ENCODE measurements at places on chromosomes 3 and 15. TPM values are rescaled to one million over a fixed set of nuclear protein-coding genes. Genes with fewer than 3 reads are reported as not detected.

The ALCAM gene
- total RNA-seq, result 115 TPM

DNA sequence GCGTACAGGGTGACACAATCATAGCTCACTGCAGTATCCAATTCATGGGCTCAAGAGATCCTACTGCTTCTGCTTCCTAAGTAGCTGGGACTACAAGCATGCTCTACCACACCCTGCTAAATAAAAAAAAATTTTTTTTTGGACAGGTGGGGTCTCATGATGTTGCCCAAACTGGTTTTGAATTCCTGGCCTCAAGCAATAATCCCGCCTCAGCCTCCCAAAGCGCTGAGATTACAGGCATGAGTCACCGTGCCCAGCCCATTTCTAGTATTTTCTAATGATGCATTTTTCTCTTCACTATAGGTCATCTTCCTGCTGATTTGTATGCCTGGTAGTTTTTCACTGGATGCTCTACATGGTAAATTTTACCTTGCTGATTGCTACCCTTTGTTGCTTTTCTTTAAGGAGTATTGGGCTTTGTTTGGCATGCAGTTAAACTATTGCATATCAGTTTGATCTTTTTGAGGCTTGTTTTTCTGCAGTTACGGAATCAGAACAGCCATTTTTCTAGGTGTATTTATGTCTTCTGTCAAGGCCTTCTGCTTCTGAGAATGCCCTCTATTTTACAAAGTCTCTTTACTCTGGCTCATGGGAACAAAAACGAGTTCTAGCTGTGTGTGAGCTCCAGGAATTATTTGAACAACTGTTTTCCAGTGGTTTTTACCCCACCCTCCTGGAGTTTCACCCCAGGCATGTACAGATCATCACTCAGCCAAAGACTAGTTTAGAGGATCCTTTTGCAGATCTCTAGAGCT, 14.2 kb upstream of the NPTN start:
- DNase-seq, result peak; percentile 80

DNA sequence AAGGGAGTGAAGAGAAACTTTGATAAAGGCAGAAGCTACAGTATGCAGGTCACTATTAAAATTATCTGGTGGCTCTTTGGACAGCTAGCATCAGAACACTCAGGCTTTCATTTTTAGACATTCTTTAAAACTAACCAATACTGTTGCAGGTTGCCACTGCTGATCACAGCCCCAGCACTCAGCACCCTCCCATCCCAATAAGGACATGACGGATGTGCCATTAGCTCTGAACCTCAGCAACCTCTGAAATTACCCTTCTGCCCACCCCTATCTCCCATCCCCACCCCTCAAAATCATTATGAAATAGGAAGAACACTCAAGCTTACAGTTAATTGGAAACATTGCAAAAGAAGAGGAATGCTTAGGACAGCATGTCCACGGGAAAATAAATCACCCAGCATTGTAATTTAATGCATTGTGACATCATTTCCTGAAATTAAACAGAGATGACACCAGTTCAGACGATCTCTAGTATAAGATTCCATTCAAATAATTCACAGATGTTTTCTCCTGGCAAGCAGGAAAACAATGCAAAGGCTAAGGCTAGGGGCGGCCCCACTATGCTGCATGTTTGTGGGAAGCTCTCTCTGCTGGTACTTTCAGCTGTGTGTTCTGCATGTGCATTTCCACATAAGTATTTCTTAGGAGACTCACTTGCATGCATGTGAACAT, 71.6 kb downstream of the MEIS2 start:
- DNase-seq, result no peak

The ACTL6A gene
- 87.2 TPM for total RNA-seq

- DNase-seq, result no peak
These were observed 117.5 kb upstream of the TNFAIP8L3 start for GRCh38 chr15:51212239-51212638.

The CFAP161 gene
- total RNA-seq, result 0.96 TPM

DNA sequence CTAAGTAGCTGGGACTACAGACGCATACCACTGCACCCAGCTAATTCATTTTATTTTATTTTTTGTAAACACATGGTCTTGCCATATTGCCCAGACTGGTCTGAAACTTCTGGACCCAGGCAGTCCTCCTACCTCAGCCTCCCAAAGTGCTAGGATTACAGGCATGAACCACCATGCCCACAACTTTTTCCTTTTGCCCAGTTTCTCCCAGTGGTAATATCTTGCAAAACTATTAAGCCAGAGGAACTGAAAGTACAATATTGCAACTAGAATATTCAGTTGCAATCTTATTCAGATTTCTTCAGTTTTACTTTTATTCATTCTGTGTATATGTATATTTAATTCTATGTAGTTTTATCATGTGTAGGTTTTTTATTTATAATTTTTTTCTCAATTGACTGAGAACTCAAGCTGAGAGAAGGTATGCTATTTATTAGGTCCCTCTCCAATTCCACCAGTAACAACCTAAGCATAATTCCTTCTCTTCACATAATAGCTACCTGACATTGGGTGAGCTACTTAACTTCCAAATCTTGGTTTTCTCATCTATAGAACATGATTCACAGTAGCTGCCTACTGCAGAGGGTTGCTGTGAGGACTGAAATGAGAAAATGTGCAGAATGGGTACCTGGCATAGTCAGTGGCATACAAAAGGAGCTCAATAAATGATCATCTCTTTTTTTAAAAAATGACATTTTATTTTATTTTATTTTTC, 30.8 kb downstream of the KLHL18 start:
- DNase-seq, result no peak

The BMF gene
- total RNA-seq, result 16.9 TPM

The TIMP4 gene
- 6.7 TPM for total RNA-seq

DNA sequence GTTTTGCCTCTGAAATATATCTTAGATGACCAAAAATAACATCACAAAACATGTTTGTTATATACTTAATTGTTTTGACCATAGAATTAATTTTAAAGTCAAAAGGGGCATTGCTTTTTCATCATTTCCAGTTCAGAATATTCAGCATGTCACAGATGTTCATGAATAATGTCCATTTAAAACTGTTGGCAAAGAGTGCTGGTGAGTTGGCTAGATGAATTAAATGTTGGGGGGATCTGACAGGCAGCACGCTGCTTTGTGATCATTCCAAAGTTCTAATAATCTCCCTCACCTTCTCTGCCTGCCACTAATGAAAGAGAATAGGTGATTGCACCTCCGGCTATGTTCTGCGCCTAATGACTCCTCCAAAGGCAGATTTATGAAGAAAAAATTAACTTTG, 139.2 kb upstream of the MLF1 start:
- DNase-seq, result no peak

GRCh38 chr3:133756716-133757694, 10.8 kb downstream of the TF start:
- no peak for DNase-seq

The VILL gene
- 19.5 TPM for total RNA-seq

The GABRA5 gene
- total RNA-seq, result 0.96 TPM

The MED12L gene
- total RNA-seq, result 2.2 TPM

GRCh38 chr3:14890476-14890875, 56.9 kb upstream of the NR2C2 start:
- no peak for DNase-seq

GRCh38 chr15:49382394-49382793, 40.6 kb upstream of the FGF7 start:
- DNase-seq, result no peak

DNA sequence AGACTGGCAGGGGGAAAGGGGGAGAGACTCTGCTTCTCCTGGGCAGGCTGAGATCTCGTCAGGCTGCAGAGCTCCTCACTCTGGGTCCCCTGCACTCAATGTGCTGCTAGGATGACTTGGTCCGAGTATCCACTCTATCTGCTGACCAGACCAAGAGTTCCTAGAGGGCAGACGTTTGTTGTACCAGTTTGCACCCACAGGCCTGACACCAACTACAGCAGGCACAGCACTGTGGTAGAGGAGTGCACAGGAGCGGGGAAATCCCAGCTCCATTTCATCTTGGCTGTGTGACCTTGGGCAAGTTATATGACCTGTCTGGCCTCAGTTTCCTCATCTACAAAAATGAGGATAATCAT, 29.0 kb downstream of the CCDC12 start:
- DNase-seq, result no peak

The ZNF502 gene
- 14.0 TPM for total RNA-seq

GRCh38 chr3:103440539-103441203, 1005.9 kb downstream of the ZPLD1 start:
- peak; percentile 2 for DNase-seq

Measured in umbilical cord (tissue), 2 donors.